Hippocampal formation (tissue), 2 donors: ENCODE measurements at places on chromosomes 2 and 18.

DNA sequence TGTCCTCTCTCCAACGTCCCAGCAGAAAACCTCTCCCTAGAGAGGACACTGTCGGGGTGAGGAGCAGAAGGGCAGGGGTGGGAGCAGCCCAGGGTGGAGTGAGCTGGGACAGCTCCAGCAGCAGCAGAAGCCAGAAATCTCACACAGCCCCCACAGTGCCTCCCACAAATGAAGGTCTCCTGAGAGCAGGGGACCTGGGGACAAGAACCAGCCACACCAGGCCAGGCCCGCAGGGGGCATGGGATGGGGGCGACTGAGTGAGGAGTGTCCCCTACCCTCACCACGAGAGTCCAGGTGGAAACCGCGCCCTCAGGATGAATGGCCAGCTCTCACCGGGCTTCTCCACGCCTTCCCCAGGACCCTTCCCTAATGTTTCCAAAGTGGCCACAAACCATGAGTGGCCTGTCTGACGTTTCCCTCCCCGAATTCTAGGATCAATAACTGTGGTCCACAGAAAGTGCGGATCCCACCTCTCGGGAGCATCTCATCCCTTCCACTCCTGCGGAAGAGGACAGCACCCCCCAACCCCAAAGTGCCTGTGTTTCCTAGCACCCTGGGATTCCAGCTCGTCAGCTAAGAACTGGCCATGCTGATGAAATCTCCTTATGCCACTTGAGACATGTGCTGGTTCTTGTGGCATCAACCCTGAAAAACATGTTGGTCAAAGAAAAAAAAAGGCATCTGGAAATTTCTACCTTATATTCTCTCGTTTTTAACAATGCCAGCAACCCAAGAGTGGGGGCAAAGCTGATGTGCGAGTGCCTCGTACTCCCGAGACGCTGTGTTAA is 121.1 kb downstream of the HDAC4 start:
- DNase-seq, result no peak

DNA sequence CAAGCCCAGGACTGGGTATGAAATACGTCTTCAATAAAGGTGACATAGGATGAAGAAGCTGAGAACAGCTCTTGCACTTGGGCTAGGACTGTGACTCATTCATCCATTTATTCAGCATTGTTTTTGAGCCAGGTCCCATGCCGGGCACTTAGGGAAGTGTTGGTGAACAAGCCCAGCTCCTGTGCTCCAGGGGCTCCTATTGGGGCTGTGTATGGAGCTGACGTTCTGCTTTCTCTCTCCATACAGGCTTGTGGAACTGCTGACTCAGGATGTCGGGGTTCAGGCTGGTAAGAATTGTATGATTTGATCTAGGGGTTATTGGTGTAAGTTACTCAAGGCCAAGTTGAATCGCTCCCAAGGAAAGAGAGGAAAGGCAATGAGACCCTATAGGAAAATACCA is 24.0 kb downstream of the MYO7B start:
- no peak for DNase-seq

GRCh38 chr18:21345840-21346239 is 103.8 kb downstream of the GREB1L start:
- no peak for DNase-seq

GRCh38 chr2:47221946-47222345 is 66.8 kb upstream of the STPG4 start:
- DNase-seq, result no peak

GRCh38 chr2:25790074-25790790 is 88.1 kb downstream of the ASXL2 start:
- DNase-seq, result no peak

DNA sequence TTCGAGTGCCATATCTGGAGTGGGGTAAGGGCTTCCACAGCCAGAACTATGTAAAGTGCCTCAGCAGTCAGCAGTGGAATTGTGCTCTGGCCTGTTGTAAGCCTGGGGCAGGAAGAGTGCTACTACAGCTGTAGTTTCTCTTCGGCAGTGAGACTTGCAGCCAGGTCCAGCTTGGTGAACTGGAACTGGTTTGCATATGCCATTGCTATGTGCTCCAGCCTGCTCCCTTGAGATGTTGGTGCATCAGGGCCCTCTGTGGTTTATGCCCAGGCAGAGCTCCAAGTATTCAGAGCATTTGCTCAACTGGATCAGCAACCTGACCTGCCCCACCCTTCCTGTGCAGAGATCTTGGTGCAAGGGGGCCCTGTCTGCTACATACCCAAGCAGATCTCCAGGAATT is 47.8 kb downstream of the ZNF804A start:
- no peak for DNase-seq

- no peak for DNase-seq
These were observed 130.9 kb downstream of the EXOC6B start for GRCh38 chr2:72694715-72695496.

GRCh38 chr2:201447086-201447485 is 4.2 kb downstream of the TRAK2 start:
- no peak for DNase-seq

- DNase-seq, result no peak
These were observed 177.4 kb downstream of the CD226 start for GRCh38 chr18:69770238-69770637.

- no peak for DNase-seq
These were observed 17.6 kb upstream of the CHST9 start for GRCh38 chr18:27202741-27203140.

DNA sequence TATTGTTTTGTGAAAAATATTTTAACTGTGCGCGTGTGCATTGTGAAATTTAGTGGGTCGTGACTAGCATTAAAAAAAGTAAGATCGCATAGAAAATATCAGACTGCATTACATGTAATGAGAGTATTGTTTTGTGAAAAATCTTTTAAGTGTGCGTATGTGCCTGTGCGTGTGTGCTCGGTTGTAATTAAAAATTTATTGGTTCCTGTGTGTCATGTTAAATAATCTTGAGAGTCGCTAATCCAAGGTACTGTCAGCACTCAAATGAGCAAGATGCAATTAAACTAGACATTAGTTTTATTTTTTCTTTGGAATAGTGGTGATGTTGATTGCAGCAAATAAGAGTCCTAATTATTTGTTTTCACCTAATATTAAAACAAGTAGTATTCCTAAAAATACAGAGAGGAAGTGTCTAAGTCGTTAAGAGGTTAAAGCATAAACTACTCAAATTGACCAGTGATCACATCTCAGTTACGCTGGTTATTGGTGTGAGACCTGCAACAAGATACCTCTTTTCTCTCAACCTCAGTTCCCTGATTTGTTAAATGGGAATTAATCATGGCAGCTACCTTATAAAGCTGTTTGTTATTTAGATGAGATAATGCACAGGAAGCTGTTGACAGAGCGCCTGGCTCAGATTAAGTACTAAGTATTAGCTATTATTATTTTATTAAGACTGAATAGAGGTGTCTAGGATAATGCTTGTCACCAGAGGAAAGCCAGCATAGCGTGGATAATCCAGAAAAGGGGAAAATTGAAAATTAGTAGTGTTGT is 1.9 kb downstream of the ZDBF2 start:
- no peak for DNase-seq
